Stimulated activated naive B cell treated with anti-CD40 and anti-IgM and Interleukin-4, amounts not matched to agents 10 μg/mL and 1 μg/mL and 100 μg/mL, for 72 hours (primary cell): ENCODE measurements at places on chromosomes 13 and 19.

DNA sequence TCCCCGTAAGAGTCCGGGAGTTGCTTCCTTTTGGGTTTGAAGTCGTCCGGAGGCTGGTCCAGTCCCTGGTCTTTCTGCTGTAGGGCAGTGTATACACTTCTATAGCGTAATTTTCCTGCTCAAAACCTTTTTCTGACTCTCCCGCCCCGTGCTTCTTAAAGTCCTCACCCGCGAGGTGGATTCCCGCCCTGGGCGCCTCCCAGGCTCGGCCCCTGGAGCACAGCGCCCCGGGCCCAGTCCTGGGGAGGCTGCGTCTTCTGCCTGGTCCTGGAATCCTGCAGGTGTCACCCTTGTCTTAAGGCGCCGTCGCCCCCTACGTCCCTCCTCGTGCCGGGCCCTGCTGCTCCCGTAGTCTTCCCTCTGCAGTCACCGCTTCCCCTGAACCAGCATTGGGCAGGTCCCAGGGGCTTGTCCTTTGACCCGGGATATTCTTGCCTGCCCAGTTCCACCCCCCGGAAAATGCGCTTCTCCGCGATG is 34.4 kb upstream of the ZNF808 start:
- peaks cover 3% of the 10 kb centered on the region for H3K4me1 ChIP-seq
- no peak overlapping the region for H3K27ac ChIP-seq
- H3K36me3 ChIP-seq = peaks cover 52% of the 10 kb centered on the region
- H3K27me3 ChIP-seq = peaks cover 4% of the 10 kb centered on the region
- no peak for DNase-seq

DNA sequence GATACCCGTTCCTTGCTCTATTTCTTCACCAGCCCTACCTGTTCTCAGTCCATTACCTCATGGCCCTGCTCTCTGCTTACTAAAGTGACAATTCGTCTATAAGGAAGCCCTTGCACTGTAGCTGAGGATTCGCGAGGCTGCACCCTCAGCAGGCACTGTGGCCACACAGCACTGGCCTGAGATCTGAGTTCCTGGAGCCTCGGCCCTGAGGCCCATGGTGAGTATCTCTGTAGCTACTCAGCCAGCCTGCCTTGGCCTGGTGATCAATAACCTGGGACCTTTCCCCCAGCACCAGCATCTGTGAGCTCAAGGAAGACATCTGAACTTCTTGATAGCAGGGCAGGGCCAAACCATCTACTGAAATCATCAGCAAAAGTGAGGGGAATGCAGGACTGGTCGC is 90.7 kb downstream of the RGCC start:
- DNase-seq = no peak
- H3K36me3 ChIP-seq = peaks cover 4% of the 10 kb centered on the region
- H3K27ac ChIP-seq = no peak overlapping the region
- no peaks in the 10 kb centered on the region for H3K27me3 ChIP-seq
- H3K4me1 ChIP-seq = no peaks in the 10 kb centered on the region

- H3K27me3 ChIP-seq = no peaks in the 10 kb centered on the region
- no peak overlapping the region for H3K4me3 ChIP-seq
- no peak for DNase-seq
- H3K36me3 ChIP-seq = no peaks in the 10 kb centered on the region
- peaks cover 16% of the 10 kb centered on the region for H3K4me1 ChIP-seq
Observed at GRCh38 chr19:13902993-13903555, 2.8 kb downstream of the BRME1 start.

- DNase-seq = no peak
- peaks cover 16% of the 10 kb centered on the region for H3K4me1 ChIP-seq
- no peaks in the 10 kb centered on the region for H3K27me3 ChIP-seq
- peaks cover 28% of the 10 kb centered on the region for H3K36me3 ChIP-seq
- no peak within 1 kb of the TSS for H3K27ac ChIP-seq
Observed at GRCh38 chr19:5784581-5785147, at the start of gene PRR22. Gene PRR22, minus strand, starts transcription at chr19:5784746. Its CDS starts 86 bp downstream, at chr19:5784660.

- no peak overlapping the region for H3K4me3 ChIP-seq
- H3K36me3 ChIP-seq = peaks cover 3% of the 10 kb centered on the region
- DNase-seq = no peak
- H3K27ac ChIP-seq = no peak overlapping the region
Observed at GRCh38 chr19:33312065-33312464, 9.7 kb upstream of the CEBPA start.

- no peak overlapping the region for H3K27ac ChIP-seq
- H3K4me1 ChIP-seq = peaks cover 7% of the 10 kb centered on the region
- peak; percentile 2 for DNase-seq
- H3K4me3 ChIP-seq = no peak overlapping the region
- H3K36me3 ChIP-seq = no peaks in the 10 kb centered on the region
Observed at GRCh38 chr13:27401210-27401609, 23.2 kb upstream of the GTF3A start.

DNA sequence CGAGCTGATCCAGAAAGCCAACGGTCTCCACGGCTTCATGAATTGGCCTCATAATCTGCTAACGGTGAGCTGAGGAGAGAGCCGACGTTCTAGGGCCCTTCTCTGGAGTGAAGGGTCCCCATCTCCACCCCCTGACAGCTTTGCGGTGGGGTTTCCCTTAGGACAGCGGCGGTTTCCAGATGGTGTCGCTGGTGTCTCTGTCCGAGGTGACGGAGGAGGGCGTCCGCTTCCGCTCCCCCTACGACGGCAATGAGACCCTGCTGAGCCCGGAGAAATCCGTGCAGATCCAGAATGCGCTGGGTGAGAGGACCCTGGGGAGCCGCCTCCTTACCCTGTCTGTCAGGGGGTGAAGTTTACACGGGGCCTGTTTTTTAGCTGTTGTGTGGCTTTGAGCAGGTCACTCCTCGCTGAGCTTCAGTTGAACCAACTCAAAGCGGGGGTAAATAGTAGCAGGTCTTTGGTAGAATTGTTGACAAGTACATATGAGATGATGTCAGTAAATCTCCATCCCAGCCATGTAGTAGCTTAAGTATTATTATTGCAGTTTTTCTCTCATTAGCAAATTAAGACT is 801 bp downstream of the QTRT1 start:
- H3K27me3 ChIP-seq = no peaks in the 10 kb centered on the region
- peak overlapping the region; percentile 98 for H3K4me3 ChIP-seq
- H3K4me1 ChIP-seq = peaks cover 15% of the 10 kb centered on the region
- peaks cover 11% of the 10 kb centered on the region for H3K36me3 ChIP-seq
- peak; percentile 31 for DNase-seq

DNA sequence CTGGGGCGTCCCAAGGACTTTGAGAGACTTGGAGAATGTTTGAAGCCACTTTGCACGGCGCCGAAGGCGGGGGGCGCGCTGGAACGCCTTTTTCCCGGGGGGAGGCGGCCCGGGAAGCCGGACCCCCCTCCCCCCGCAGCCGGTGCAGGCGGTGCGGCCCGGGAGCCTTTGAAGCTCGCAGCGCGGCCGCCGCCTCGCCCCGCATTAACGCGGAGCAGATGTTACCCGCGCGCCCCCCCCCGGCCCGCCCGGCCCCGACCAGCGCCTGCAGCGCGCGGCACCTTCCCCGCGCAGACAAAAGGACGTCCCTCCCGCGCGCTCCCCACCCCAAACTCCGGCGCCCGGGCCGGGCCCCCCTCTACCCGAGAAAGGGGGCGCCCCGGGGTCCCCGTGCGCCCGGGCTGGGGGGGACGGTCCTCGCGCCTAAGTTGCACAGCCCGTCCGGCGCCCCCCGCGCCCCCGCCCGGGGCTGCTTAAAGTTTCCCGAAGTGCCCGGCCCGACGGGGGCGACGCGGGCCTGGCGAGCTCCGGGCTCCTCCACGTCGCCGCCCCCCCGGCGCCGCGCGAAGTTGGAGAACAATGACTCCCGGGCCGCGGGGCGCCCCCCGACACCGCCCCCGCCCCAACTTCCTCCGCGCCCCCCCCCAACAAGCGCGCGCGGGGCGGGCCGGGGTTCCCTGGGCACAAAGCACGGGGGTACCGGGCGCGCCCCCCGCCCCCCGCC is 685 bp downstream of the TCF3 start:
- no peak for DNase-seq
- H3K27ac ChIP-seq = peak overlapping the region; percentile 98
- peaks cover 22% of the 10 kb centered on the region for H3K36me3 ChIP-seq
- H3K27me3 ChIP-seq = no peaks in the 10 kb centered on the region

DNA sequence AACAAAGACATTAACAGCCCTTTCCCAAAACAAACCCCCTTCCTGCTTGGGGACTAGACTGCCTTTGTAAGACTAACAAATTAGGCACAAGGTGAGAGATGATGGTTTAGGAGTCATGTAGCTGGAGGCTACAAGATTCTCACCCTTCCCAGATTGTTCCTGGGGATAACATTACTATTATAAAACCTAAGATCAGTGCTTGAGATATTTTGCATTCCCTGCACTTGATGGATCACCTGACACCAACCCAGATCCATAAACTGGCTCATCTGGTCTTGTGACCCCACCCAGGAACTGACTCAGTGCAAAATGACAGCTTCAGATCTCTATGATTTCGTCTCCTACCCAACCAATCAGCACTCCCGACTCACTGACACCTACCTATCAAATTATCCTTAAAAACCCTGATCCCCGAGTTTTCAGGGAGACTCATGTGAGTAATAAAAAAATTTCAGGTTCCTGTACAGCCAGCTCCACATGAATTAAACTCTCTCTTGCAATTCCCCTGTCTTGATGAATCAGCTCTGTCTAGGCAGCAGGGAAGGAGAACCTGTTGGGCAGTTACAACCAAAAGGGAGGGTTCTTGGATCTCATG is 2.4 kb upstream of the ZNF616 start:
- no peak overlapping the region for H3K4me3 ChIP-seq
- H3K27me3 ChIP-seq = no peaks in the 10 kb centered on the region
- no peak for DNase-seq
- H3K4me1 ChIP-seq = peaks cover 44% of the 10 kb centered on the region

GRCh38 chr19:41994521-41994971 is 516 bp upstream of the ATP1A3 start:
- H3K27me3 ChIP-seq = peaks cover 57% of the 10 kb centered on the region
- H3K36me3 ChIP-seq = no peaks in the 10 kb centered on the region
- H3K4me1 ChIP-seq = peaks cover 37% of the 10 kb centered on the region
- H3K4me3 ChIP-seq = no peak overlapping the region
- no peak overlapping the region for H3K27ac ChIP-seq
- no peak for DNase-seq

- no peaks in the 10 kb centered on the region for H3K4me1 ChIP-seq
- no peak for DNase-seq
- no peak overlapping the region for H3K4me3 ChIP-seq
- no peaks in the 10 kb centered on the region for H3K36me3 ChIP-seq
- peaks cover 15% of the 10 kb centered on the region for H3K27me3 ChIP-seq
Observed at GRCh38 chr13:95360464-95361097, 59.3 kb upstream of the ABCC4 start.

- DNase-seq = no peak
- peaks cover 2% of the 10 kb centered on the region for H3K36me3 ChIP-seq
- H3K27me3 ChIP-seq = no peaks in the 10 kb centered on the region
- peaks cover 9% of the 10 kb centered on the region for H3K4me1 ChIP-seq
Observed at GRCh38 chr13:112889351-112890290, 79.4 kb upstream of the MCF2L start.

DNA sequence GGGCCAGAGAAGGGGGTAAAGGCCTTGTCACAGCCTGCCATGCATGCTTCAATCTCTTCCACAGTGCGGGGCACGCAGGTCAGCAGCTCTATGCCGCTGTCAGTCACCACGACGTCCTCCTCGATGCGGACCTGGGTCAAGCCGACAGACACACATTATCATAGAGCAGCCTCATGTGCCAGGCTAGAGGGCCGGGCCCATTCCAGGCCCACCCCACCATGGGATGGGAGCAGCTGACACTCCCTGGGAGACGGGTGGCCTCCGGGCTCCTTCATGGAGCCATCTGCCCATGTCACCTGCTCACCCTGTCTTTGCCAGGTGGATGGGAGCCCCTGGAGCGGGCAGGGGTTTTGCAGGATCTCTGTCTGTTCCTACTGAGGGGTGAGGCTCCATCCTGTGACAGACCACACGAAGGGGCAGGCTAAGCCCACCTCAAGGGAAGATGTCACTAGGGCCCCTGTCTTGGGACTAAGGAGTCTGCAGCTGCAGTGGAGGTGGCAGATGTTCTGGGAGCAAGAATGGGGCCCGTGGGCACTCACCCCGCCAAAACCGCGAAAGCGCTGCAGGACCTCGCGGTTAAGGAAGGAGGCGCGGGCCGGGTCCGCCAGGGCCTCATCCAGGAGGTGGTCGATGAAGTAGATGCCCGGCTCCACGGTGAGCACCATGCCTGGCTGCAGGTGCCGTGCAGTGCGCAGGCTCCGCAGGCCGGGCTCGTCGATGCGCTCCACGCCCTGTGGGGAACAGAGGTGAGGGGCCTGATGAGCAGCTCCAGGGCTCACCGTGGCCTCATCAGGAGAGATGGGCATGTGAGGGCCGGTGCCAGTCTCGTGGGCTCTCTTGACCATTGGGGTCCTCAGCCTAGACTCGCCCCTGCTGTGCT is 14.1 kb downstream of the CEBPG start:
- peak overlapping the region; percentile 37 for H3K27ac ChIP-seq
- peaks cover 7% of the 10 kb centered on the region for H3K4me1 ChIP-seq
- no peaks in the 10 kb centered on the region for H3K27me3 ChIP-seq
- H3K36me3 ChIP-seq = peaks cover 22% of the 10 kb centered on the region
- DNase-seq = no peak

DNA sequence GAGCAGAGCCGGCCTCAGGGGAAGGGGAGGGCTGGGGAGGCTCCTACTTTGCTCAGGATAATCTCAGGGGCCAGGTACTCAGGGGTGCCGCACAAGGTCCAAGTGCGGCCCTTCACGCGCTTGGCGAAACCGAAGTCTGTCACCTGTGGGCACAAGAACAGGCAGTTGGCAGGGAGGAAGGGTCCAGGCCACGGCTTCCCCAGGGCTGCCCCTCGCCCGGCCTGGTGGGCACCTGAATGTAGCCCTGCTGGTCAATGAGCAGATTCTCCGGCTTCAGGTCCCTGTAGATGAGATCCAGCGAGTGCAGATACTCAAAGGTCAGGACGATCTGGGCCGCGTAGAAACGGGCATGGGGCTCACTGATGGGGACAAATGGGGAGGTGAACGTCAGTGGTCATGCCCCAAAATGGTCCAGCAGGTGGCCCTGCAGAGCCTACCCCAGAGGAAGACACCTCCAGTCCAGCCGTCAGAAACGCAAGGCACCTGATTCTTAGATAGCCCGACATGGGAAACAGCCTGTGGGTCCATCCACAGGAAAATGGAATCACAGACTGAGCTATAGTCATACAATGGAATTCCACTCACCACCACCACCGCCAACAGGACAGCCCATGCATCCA is 7.1 kb upstream of the SAMD1 start:
- no peak overlapping the region for H3K27ac ChIP-seq
- no peaks in the 10 kb centered on the region for H3K27me3 ChIP-seq
- peaks cover 24% of the 10 kb centered on the region for H3K36me3 ChIP-seq
- no peak for DNase-seq
- H3K4me3 ChIP-seq = no peak overlapping the region
- no peaks in the 10 kb centered on the region for H3K4me1 ChIP-seq
